ENCODE measurements at places on chromosomes 5 and 9. TPM values are rescaled to one million over a fixed set of nuclear protein-coding genes. Genes with fewer than 3 reads are reported as not detected.

DNA sequence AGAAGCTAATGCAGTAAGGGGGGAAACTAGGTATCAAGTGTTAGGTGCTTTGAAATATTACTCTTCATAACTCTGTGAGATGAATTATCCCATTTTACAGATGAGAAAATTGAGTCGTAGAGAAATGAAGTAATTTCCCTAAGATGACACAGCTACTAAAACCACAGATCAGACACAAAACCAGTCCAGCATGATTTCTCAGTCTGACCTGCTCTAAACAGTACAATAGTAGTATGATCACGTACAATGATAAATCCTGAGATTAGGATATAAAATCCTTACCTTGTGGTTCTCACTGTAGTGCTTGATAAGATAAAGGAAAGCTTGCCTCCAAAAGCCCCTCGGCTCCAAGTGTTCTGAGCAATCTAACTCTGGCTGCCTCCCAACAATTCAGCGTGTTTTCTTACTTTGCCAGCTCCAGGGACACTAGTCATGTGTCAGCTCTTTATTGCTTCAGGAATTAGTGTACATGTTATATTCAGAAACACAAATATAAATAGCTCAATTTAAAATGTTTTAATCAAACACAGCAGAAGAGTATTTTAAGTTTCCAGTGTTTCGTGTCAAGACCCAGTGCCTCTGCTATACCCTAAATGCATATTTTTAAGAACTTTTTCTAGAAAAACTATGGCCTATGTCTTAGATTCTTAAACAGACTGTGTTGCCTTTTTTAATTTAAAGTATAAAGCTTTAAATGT is 243.6 kb downstream of the DENND1A start:
- DNase-seq = no peak

GRCh38 chr5:158513490-158514318 is 586.0 kb downstream of the EBF1 start:
- DNase-seq = no peak

DNA sequence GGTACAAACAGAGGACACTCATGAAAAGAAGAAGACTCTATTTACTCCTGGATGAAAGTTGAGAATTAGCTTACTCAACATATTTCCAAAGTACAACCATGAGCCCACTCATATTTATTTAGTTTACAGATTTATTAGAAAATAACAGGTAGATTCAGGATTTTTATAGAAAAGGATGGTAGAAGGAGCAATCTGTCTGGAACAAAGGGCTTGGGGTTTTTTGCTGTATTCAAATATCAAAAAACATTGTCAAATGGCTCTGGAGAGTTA is 7.0 kb upstream of the ERAP2 start:
- no peak for DNase-seq

FAM221B gene
- total RNA-seq = not detected

Data from SJSA1 (cell line).